ENCODE measurements at places on chromosomes 12 and 14. TPM values are rescaled to one million over a fixed set of nuclear protein-coding genes. Genes with fewer than 3 reads are reported as not detected.

The LPAR5 gene
- 6.2 TPM for total RNA-seq

The ACAD10 gene
- 28.4 TPM for total RNA-seq

The NXPH4 gene
- total RNA-seq: 1.0 TPM

The LRRC10 gene
- not detected for total RNA-seq

The PTPRR gene
- not detected for total RNA-seq

The DAO gene
- total RNA-seq: not detected

The SYNDIG1L gene
- not detected for total RNA-seq

The PTPRB gene
- total RNA-seq: not detected

The TBX5 gene
- total RNA-seq: not detected

The KRT79 gene
- not detected for total RNA-seq

The DHRS4L2 gene
- total RNA-seq: 27.5 TPM

The IL26 gene
- total RNA-seq: 0.39 TPM

The BEGAIN gene
- 2.2 TPM for total RNA-seq

The ADAM20 gene
- 0.23 TPM for total RNA-seq

The SLC25A47 gene
- total RNA-seq: not detected

The DPY19L2 gene
- 0.61 TPM for total RNA-seq

The MYO1H gene
- total RNA-seq: not detected

The TBX3 gene
- not detected for total RNA-seq

The CAPZA3 gene
- total RNA-seq: not detected

The CEBPE gene
- total RNA-seq: not detected

The LBHD2 gene
- total RNA-seq: not detected

The ARID4A gene
- total RNA-seq: 27.4 TPM

The SLC2A14 gene
- 0.18 TPM for total RNA-seq

The TPPP2 gene
- not detected for total RNA-seq

The P2RX2 gene
- total RNA-seq: not detected

The SPRYD3 gene
- total RNA-seq: 29.8 TPM

The NTF3 gene
- total RNA-seq: not detected

The TMEM30B gene
- 0.25 TPM for total RNA-seq

The NRXN3 gene
- not detected for total RNA-seq

The CYP46A1 gene
- total RNA-seq: 0.07 TPM

The KRT3 gene
- not detected for total RNA-seq

The LACRT gene
- total RNA-seq: not detected

The SIVA1 gene
- 116 TPM for total RNA-seq

The LRIG3 gene
- total RNA-seq: 0.05 TPM

The MYH6 gene
- not detected for total RNA-seq

The RIC8B gene
- 14.0 TPM for total RNA-seq

The RDH16 gene
- total RNA-seq: 0.32 TPM

The BDKRB1 gene
- total RNA-seq: not detected

The SLCO1A2 gene
- 0.02 TPM for total RNA-seq

The RPS6KL1 gene
- 9.4 TPM for total RNA-seq

The TPH2 gene
- not detected for total RNA-seq

The CD163 gene
- total RNA-seq: not detected

All from T-helper 2 cell treated with Interferon-gamma antibody and Interleukin-4, amounts not matched to agents 100 ng/mL and 5 ng/mL, for 36 hours (primary cell).